NCI-H748 treated with DMSO at 0.1 percent for 48 hours (cell line): ENCODE measurements at places on chromosomes 13 and 19.

- no peak for DNase-seq
Observed at GRCh38 chr19:12800923-12801465, 606 bp downstream of the PRDX2 start.

DNA sequence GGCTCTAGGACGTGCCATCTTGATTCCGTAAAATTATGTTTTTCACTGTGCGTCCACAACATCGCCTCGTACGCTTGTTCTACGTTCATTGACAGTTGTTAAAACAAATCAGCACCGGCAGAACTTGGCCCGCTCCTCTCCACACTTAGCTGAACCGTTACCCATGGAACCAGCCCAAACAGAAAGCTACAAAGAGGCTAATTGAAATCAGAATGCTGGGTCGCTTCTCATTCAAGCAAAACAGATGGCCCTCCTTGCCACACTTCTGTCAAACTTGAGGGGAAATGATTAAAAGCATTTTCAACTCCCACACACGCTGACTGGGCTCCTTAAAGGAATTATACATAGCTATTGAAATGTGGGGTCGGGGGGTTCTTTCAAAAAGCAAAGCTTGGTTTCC lies 71.6 kb downstream of the TM9SF2 start:
- no peak for DNase-seq

DNA sequence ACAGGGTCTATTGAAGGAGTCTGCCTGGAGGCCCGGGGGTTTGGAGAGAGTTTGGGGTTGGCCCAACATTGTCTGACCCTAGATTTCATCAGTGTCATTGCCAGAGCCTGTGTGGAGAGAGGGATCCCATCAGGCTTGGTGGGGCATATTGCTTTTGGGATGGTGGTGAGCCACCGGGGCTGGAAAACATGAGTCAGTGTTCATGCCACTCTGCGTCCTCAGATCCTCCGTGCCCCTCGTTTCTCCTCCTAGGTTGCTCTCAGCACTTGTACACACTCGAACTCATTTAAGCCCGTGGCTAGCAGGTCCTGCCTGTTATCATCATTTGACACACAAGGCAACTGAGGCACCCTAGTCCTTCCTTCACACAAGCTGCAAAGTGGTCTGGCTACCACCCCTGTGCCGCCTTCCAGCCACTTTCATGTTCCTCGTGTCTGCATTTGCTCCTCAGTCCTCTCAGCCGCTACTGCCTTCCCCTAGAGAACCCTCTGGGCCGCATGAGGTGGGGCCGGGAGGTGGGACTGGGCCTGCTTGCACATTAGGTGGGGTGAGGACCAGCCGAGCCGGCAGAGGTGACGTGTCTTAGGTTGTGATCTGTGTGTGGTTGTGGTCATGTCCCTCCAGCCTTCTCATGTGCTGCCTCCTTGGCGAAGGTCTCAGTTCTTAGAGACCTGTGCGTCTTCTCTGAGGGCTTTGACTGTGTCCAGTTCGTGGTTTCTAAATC lies 3.6 kb downstream of the NACC1 start:
- DNase-seq = no peak

DNA sequence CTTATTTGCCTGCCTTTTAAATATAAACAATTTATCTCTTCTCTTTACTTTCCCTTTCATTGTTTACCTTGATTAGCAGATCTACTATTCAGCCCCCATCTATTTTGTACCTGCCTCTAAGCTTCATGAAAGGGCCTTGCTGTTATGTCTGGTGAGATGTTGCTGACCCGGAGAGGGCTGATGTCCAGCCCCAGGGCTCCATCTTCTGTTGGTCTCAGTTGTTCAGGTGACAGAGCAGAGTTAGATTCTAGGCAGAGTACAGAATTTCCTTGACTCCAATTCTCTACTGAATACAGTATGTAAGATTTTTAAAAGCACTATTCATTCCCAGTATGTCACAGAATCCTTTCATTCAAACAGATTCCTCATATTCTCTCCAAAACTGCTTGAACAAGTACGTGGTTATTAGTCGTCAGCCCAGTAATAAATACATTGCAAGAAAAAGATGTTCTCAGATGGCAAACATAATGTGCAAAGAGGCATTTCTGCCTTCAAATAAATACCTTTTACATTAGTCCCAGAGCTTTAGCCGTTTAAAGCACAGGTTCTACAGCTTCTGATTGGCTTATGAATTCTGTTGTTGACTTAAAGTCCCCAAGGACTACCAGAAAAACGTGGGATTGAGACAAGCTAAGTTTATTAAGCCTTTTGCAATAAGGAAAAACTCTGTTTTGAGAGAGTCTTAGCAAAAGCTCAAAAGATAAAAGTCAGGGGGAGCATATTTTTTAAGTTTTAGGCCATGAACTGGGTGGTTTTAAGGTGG lies 159.1 kb downstream of the GPC5 start:
- DNase-seq = no peak

DNA sequence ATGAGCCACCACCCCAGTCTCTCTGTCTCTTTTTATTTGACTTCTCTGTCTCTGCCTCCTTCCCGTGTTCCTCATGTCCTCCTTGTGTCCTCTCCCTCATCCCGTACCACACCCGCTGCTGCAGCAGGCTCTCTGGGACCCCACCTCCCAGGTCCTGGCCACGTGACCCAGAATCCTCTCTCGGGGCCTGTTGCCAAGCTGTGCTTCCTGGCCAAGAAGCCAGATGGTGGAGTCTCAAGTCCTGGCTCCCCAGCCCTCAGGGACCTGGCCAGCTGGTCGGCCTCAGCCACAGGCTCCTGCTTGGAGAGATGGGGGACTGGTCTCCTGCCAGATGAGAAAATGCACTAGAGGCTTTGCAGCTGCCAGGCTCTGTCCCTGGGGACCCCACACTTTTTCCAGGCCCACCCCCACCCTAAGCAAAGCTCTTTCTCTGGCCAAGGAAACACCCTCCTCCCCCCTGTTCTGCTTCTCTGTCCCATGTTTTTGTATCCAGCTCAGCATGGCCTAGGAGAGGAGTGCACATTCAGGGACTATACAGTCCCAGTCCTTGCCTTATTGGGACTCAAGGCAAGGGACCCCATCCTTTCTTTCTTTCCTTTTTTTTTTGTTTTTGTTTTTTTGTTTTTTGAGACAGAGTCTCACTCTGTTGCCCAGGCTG lies 34.3 kb upstream of the SHKBP1 start:
- no peak for DNase-seq

GRCh38 chr19:14370169-14370939 lies 10.9 kb upstream of the ADGRE5 start:
- no peak for DNase-seq

DNA sequence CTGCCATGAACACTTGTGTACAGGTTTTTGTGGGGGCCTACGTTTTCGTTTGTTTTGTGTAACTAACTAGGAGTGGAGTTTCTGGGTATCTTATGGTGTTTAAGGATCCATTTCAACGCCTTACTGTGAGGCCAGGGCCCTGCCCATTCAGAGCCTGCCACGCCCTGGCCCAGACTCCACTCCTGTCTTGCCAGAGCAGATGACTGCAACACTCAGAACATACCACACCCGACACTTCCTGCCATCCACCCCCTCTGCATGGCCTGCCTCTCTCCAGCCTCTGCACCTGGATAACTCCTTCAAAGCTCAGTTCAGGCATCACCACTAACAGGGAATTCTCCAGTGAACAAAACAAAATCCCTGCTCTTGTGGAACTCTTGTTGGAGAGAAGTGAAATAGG lies 43.2 kb downstream of the RGCC start:
- peak; percentile 33 for DNase-seq

GRCh38 chr13:34627509-34628208 lies 314.4 kb upstream of the NBEA start:
- DNase-seq = no peak

DNA sequence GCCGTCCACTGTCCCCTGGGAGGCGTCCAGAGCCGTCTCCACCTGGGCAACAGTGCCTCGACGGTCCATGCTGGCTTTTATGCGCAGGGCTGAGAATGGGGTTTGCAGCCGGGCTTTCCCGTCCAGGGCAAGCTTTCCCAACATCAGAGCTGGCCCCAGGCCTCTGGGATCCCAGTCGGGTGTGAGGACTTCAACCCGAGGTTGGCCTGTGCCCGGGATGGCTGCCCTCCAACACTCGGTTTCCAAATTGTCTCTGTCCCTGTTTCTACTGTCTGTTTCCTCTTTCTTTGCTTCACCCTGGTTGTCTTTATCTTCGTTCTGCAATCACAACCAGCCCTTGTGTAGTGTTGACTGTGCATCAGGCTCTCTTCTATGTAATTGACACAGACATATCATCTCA lies at the start of gene IFNL4:
Gene IFNL4 (minus strand): TSS at position 51 of the 400 bp plus-strand sequence.
- DNase-seq = no peak

DNA sequence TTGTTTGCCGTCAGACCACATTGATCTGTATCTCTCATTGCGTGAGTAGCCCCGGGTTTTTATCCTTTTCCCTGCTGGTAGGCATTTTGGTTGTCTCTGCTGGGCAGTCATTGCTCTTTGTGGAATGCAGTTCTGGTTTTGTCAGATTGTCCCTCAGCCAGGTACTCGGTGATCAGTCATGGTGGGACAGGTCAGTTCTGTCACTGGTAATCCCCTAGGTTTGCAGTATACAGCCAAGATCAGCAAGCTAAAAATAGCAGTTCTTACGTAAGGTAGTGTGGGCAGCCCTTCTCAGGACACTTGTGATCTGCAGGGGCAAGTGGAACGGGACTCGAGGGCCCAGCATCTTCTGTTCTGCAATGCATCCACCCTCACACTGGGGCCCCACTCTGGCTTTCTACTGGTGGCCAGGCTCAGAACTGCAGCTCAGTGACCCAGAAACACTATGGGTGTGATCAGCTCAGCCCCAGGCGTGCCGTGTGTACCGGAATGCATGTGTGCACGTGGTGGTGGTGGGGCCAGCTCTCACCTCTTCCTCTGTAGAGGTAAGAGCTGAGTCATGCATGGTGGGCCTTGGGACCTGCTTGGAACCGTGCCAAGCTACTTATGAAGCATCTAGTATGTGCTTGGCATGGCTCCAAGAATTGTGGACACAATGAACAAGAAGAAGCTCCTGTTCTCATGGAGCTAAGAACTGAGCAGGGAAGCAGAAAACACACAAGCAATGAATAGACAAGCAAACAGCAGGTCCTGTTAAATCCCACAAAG lies 6.3 kb downstream of the PLEKHF1 start:
- peak; percentile 16 for DNase-seq

GRCh38 chr13:80116107-80116506 lies 224.8 kb downstream of the SPRY2 start:
- no peak for DNase-seq

DNA sequence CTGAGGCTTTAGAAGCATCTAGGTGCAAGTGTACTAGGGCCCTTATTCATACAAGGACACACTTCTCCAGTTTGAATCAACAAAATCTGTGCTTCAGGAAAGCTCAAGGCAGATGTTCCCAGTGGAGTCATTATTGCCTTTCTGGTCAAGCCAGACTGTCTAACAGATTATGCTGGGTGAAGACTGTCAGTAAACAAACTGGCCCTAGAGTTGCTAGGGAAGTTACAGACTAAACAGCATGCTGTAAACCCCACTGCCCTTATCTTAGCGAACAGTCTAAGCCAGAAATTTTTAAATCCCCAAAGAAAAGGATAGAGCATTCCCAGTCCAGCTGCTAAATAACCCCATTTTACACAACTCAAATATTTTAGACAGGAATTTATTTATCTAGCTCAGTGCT lies 1701.3 kb upstream of the PRR20A start:
- peak; percentile 21 for DNase-seq

- no peak for DNase-seq
Observed at GRCh38 chr19:40920300-40921004, 38.4 kb upstream of the CYP2A7 start.

- peak; percentile 21 for DNase-seq
Observed at GRCh38 chr19:5536337-5536894, 31.3 kb downstream of the TINCR start.

GRCh38 chr19:45865269-45865948 lies 1.3 kb downstream of the FOXA3 start:
- no peak for DNase-seq

- no peak for DNase-seq
Observed at GRCh38 chr13:99124794-99125316, 75.8 kb upstream of the UBAC2 start.
